Activated naive CD8-positive, alpha-beta T cell treated with anti-CD3 and anti-CD28 coated beads, Interleukin-2, amount 50 U/mL, for 24 hours (primary cell): ENCODE measurements at places on chromosomes 1 and 21.
A peak's percentile ranks its signal among the peaks of the same experiment; 100 is the strongest.

- DNase-seq: no peak
Observed at GRCh38 chr1:244704107-244704506, 51.2 kb downstream of the DESI2 start.

DNA sequence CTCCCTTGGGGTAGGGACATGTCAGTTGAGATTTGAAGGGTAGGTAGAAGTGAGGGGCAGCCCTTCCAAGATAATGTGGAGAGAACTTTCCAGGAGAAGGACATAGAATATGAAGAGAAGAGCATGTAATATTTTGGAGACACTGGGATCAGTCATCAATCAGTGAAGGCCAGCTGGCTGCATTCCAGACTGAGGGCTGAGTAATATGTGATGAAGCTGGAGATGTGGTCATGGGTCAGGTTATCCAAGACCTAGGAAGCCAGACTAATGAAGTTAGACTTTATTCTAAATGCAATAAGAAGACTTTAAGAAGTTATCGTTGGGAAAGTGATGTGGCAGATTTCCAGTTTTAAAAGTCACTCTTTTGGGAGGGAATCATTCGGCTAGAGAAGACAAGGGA is 262.0 kb downstream of the HMCN1 start:
- DNase-seq: no peak

- no peak for DNase-seq
Observed at GRCh38 chr1:30639881-30640452, 83.4 kb downstream of the MATN1 start.

GRCh38 chr1:153547560-153548551 is 1.2 kb downstream of the S100A3 start:
- DNase-seq: no peak

GRCh38 chr1:51070011-51070410 is 32.0 kb upstream of the C1orf185 start:
- DNase-seq: no peak

DNA sequence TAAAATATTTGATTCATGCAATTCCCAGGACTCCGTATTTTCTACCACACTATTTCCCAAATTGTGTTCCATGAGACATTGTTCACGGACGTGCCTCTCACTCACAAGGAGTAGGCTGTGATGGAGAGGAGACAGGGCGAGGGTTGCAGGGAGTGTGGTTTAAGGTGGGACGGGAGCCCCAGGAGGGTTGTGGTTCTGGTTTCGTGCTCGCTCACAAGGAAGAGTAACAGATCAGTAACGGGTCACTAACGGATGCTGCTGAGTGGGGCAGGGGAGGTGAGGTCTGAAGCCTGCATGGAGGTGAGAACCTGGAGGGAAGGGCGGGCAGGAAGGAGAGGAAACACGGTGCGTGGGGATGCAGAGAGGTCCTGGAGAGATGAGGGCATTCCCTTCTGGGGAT is 28.8 kb downstream of the TFF3 start:
- DNase-seq: no peak

DNA sequence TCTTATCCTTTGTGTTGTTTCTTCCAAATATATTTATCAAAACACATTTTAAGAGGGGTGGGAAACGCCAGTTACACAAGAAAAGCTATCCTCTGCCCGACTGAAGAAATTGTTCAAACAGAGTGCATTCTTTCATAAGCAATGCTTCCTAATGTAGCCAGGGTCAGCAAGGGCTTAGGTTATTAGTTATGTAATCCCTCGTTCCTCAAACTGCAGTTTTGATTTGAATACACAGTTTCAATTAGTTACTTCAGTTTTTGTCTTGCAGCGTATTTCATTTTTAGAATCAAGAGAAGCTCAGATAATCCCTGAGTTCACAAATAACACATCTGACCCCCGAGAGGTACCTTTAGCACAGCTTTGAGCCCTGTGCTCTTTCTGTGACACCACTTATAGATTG is 141.7 kb upstream of the NRIP1 start:
- DNase-seq: no peak

DNA sequence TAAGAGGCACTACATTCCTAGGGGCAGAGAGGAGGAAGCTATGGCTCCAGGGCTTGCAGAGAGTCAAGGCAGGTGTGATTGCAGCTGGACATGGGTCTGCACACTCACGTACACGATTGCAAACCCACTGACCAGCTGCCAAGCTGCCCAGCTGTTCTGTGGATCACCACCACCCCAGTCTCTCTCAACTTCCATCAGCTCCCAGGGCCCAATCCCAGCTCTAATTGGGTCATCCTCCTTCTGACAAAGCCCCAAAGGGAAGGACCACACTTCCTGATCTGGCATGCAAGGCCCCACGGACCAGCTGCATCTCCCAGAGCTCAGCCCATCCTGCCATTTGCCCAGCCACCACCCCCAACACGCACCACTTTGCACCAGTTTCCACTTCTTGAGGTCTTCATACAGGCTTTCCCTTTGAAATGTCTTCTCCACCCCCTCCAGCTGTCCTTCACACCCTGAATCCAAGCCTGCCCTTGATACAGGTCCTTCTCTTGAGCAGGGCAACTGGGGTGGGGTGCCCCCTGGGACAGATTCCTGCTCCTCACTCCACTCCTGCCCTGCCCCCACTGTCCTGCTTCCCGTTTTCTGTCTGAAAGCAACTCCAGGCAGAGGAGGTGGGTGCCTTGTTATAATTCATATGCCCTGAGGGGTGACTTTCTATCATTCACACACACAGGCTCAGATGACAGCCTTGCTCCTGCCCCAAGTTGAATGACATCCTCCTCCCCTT is 179.4 kb upstream of the EDN2 start:
- DNase-seq: no peak

- DNase-seq: no peak
Observed at GRCh38 chr1:172431721-172432192, 11.3 kb downstream of the C1orf105 start.

- DNase-seq: no peak
Observed at GRCh38 chr21:15219894-15220293, 155.1 kb upstream of the NRIP1 start.

GRCh38 chr1:159066108-159066507 is 10.5 kb downstream of the AIM2 start:
- no peak for DNase-seq

GRCh38 chr21:33296156-33296555 is 28.6 kb upstream of the IFNAR1 start:
- no peak for DNase-seq

- DNase-seq: no peak
Observed at GRCh38 chr1:83113652-83114051, 885.3 kb downstream of the TTLL7 start.

- no peak for DNase-seq
Observed at GRCh38 chr1:119226913-119227312, 86.5 kb upstream of the WARS2 start.

DNA sequence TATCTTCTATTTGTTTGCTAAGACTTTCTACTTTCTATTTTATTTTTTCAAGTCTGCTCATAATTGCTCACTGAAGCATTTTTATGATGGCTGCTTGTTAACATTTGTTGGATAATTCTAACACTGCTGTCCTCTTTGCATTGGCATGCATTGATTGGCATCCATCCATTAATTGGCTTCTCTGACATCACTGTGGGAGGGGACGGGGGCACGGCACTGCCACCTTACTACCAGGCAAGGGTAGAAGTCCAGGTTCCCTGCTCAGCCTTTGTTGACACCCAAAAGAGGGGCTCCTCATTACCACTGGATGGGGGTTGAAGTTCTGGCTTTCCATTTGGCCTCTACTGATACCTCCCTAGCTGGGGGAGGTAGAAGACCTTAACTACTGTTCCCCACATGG is 11.5 kb upstream of the ABCG1 start:
- no peak for DNase-seq

- no peak for DNase-seq
Observed at GRCh38 chr1:60277269-60277668, 203.7 kb upstream of the C1orf87 start.

DNA sequence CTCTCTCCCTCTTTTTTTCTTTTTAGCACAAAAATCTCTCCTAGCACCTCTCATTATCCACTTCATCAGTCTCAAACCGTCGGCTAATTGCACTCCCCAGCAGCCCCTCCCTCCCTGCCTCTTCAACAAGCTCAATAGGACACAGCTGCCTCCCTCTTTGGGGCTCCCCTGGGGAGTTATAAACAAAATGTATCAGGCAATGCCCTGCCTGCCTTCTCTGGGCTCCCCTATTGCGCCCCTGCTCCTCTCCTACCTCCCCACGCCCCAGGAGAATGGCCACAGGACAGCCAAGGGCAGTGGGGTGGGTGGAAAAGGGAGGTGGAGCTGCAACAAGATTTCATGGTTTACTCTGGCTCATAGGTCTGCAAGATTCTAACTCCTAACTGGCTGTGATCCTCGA is 147.1 kb upstream of the GRIK3 start:
- no peak for DNase-seq

GRCh38 chr1:235011599-235012435 is 116.8 kb downstream of the TOMM20 start:
- peak; percentile 90 for DNase-seq

GRCh38 chr1:87398641-87399040 is 70.0 kb downstream of the LMO4 start:
- DNase-seq: no peak

- no peak for DNase-seq
Observed at GRCh38 chr1:7479571-7479970, 291.5 kb upstream of the VAMP3 start.

GRCh38 chr1:13664451-13664850 is 35.5 kb upstream of the PRDM2 start:
- DNase-seq: no peak

DNA sequence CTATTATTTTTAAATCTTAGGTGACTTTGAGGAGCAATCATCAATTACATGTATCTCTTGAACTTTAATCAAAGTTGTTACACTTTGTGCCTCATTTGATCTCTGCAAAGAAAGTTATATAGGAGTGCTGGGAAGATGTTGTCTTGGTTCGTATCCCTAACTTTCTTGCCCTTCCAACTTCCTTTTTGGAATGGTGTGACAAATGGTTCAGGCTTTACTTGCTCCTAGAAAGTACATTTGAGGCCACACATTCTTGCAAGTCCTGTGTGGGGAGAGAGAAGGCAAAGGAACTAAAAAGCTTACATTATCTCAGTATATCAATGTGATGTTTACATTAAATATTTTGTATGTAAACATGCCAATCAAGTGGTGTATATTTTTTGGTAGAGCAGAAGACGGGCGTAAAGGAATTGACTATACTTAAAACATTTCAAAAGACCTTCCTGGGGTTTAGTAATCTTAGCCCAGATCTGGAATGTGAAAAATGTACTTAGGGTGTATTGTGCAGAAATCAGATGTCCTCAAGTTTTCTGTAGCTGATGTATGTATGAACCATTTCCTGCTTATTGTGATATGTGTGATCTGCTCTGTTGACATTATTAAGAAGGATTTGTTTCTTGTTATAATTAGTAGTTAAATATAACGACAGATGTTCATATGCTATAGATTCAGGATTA is 59.2 kb downstream of the USP25 start:
- DNase-seq: no peak

- DNase-seq: no peak
Observed at GRCh38 chr1:229148743-229149142, 122.2 kb upstream of the RAB4A start.
